ENCODE measurements at places on chromosomes 12 and 14.

- peak; percentile 73 for DNase-seq
These were observed 142.1 kb downstream of the TTC7B start for GRCh38 chr14:90674043-90674670.

DNA sequence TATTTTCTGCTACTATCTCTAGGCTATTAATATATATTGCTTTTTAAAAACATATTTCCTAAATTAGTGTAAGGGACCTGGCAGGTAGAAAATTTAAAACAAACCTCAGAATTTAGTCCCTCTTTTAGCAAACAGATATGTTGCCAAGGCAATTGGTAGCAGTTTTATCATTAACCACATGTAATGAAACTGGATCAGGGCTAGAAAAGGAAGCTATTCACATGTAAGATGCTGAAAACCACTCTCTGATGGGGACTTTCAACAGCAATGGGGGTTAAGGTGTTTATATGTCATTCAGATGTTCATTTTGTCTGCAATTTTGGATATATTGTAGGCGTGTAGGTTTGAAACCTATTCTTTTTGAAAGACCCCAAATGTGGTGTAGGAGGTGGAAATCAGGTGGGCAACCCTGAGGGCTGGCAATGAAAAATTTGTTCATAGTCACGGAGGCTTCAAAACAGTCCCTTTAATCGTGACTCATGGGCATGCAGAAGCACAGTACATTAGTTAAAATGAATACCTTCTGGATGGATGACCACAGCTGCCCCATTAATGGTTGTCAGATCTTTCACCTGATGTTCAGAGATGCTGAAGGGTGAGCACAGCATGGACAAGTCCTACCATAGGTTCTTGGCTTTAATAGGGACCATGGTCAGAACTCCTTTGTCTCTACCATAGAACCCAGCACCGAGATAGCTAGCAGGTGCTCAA is 5.9 kb upstream of the PKP2 start:
- DNase-seq, result no peak

- no peak for DNase-seq
These were observed 64.5 kb upstream of the SLC35F4 start for GRCh38 chr14:57930241-57930975.

DNA sequence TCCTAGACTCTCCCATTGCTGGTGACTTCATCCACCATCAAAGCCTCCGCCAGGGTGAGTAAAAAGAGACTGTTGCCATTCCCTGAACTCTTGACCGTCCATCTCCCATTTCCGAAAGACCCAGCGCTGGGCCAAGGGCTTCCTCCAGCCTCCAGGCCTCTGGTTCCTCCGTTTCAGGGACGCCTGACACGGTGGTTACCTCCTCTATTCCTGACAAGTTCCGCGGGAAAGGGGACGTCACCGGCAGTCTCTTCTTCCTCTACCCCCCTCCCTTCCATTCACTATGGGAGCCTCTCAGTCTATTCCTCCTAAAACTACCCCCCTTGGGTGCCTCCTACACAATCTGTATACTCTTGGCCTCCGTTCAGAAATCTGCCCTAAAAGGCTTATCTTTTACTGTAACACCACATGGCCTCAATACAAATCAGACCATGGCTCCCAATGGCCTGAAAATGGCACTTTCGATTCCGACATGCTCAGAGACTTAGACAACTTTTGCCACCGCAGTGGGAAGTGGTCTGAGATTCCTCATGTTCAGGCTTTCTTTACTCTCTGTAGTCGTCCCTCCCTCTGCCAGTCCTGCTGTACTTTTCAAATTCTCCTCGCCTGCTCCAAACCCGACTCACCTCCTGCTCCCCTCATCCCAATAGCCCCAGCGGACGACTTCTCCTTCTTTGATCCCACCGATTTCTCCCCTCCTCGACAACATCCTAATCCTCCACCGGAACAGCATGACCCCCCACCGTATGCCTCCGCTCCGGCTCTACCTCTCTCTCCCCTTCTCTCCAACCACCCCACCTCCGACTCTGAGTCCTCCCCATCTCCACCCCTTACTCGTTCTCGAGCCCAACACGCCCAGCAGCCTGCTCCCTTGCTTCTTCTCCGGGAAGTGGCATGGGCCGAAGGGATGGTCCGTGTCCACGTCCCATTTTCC is 70.4 kb downstream of the MOK start:
- no peak for DNase-seq

DNA sequence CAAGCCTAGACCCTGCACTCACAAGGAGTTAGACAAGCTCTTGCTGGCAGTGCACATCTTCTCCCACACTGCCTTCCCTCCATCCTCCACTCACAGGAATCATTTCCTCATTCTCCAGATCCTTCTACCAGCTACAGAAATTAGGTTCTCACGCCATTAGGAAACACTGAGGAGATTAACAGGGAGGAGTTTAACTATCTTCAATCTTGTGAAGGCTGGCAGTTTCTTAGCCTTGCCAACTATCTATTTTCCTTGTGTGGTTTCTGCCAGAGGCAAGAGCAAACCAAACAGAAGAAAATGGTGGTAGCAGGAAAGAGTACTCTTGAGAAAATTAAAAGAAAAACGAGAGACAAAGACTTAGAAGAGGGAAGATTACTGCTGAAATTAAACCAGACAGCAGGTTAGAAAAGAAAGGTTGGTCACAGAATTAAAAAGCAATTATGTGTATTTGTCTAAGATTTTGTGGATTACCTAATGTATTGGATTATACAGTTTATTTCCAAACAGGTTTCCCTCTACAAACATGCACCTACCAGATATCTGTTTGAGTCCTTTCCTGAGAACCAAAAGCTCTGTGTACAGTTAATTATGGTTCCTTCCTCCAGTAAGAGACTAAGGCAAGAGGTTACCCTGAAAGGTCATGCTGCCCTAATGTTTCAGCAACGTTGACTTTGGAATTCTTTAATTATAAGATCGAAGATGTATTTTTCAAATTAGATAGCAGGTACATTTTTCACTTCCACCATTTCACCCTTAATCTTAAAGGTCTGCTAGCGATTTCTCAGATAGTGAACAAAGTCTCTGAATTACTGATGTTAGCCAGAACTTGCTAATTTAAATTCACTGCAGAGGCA is 5.0 kb downstream of the RERG start:
- no peak for DNase-seq

GRCh38 chr12:85955127-85955526 is 81.0 kb downstream of the NTS start:
- no peak for DNase-seq

DNA sequence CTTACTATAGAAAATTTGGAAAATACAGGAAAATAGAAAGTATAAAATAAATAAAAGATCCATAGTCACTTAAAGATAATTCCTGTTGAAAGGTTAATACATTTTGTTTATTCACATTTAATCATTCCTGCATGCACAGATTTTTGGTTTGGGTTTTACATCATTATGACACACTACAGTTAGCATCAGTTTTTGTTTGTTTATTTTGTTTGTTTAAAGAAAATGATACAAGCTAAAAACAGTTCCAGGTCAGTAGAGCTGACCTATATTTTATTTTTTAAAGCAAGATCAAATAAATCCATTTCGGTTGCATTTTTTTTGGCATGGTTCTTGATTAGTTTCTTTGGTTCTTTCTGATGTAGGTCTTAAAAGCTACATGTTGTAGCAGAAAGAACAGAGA is 68.8 kb upstream of the CCDC91 start:
- DNase-seq, result no peak
